ENCODE measurements at places on chromosomes 11 and 22.

DNA sequence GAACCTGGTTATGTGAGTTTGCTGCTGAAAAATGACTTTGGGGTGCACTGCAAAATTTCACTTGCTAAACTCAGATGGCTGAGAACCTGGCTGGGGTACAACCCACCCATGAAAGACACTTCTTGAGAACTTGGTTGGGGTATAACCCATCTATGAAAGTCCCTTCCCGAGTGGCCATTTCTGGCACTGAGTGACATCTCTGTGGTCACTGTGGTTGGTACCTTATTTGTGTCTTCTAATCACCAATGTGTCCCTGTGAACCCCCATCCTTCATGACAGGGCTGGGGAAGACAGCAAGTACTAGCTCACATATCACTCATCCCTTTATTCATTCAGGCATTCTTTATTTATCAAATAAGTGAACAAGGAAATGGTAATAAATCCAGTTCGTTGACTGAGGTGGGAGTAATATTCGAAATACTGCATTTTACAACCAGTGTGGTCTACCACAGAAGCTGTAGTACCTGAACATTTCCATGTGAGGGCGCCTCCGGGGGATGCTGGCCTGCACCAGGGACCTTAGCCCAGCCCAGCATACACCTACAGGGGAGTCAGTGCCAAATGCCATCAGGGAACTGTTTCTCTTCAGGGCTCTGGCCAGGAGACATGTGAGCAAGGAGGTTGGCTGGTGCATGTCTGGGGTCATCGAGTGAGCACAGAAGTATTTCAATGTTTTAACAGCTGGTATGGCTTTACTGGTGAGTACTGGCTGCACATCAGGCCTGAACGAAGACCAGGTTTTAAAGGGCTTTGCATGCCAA lies 122.1 kb downstream of the CSNK2A3 start:
- DNase-seq = peak; percentile 19

DNA sequence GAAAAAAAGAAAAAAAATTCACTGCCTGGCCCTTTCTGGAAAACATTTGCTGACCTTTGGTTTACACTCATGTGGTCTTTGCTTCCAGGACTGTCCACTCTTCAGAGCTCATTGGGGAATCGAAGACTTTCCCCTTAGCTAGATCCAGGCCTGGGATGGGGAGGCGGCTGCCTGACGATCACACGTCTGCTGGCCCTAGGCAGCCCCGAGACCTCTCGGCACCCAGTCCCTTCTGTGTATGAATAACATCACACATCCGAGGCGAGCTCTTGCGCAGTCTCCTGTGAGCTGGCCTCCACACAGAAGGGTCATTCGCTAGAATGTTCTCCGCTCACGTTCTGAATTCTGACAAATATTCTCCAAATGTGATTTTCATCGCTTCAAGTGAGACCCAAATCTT lies 25.7 kb upstream of the GAL start:
- DNase-seq = no peak

GRCh38 chr22:24507716-24508115 lies 12.6 kb downstream of the UPB1 start:
- DNase-seq = no peak

- no peak for DNase-seq
These were observed 258.2 kb upstream of the FAT3 start for GRCh38 chr11:91966368-91966767.

Data from GM12892 (cell line).